ENCODE measurements at places on chromosomes 7 and 10.

- no peak for DNase-seq
These were observed 27.7 kb upstream of the VIPR2 start for GRCh38 chr7:159172400-159172799.

DNA sequence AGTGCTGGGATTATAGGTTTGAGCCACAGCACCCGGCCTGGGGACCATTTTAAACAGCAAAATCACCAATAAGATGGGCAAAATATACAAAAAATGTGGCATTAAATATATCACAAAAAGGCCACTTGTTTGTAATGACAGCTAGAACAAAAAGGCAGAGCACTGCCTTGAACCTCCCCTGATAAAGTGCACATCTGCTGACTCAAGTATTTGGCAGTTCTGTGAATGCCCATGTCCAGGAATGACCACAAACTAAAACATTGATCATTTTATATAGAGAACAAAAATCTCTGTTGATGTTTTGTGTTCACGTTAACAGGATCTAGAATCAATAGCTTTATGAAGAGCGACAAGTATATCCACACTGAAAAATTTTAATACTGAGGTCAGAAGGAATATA is 21.5 kb downstream of the HERC4 start:
- DNase-seq, result no peak

DNA sequence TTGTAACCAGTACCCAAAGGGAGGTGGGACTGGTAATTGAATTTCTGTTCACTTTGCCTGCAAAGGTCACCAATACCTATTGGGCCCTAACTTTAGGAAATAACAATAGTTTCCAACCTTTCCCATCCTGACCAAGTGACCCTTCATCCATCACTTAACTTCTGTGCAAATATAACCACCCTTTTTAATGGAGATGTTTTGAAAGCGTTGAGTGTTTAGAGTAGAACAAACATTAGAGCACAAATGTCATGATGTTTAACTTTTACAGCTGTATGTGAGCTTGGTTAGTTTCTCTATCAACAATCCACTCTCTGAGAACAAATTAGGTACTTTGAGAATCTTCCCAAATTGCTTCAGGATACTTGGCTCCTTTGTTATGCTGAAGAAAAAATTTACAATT is 66.4 kb downstream of the MET start:
- no peak for DNase-seq

- DNase-seq, result peak; percentile 81
These were observed 104.5 kb downstream of the GRID1 start for GRCh38 chr10:86261941-86262687.

GRCh38 chr7:57178768-57179139 is 46.5 kb upstream of the ZNF479 start:
- DNase-seq, result no peak

- no peak for DNase-seq
These were observed 256.4 kb upstream of the PHYHIPL start for GRCh38 chr10:58919927-58920654.

DNA sequence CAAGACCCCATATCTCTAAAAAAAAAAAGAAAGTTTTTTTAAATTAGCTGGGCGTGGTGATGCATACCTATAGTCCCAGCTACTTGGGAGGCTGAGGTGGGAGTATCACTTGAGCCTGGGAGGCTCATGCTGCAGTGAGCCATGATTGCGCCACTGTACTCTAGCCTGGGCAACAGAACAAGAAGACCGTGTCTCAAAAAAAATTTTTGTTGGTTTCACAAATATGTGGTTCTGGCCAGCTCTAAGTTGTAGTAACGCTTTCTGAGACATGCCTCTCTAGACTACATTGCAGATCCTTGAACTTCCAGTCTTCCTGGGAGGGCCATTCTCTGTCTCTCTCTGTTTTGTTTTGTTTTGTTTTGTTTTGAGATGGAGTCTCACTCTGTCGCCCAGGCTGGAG is 24.6 kb upstream of the RHBDD2 start:
- peak; percentile 48 for DNase-seq

GRCh38 chr7:132511387-132511786 is 64.9 kb downstream of the PLXNA4 start:
- no peak for DNase-seq

DNA sequence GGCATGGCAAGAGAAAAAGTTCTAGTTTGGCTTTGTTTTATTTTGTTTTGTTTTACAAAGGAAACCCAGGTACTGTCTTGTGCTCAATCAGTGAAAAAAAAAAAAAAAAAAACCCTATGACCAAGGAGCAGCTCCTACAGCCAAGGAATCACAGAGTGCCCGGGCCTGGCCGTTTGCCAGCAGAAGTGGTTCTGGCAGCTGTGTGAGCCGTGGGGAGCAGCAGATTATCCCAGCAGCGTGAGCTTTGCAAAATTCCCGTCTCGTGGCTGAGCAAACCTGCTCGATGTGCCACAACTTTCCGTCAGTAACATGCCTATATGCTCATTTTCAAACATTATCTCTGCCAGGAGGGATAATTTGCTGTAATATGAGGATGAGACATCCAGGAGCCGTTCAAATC is 293.7 kb downstream of the POU6F2 start:
- no peak for DNase-seq

DNA sequence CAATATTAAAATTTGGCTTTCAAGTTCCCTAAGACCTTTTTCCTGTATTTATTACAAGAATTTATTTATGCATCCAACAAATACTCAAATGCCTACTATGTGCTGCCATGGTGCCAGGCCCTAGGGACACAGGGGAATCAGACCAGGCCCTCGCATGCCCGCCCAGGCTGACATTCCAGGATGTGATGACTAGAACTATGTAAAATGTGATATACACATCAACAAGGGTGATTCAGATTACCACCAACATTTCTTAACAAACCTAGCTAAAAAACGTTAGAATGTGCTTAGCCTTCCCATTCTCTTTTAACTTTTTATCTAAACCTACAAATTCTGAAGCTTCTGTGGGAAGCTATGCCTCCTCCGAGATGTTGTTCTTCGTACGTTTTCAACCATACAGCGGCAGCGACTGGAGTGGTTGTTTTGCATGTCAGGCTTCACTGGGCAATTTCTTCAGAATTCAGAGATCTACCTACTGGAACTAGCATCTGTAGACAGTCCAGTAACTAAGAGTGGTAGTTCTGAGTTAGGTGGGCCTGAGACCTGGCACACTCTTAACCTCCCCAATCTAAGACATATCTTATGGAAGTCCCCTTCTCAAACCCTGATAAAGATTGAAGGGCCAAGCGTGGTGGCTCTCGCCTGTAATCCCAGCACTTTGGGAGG is 22.1 kb downstream of the GNA12 start:
- no peak for DNase-seq

DNA sequence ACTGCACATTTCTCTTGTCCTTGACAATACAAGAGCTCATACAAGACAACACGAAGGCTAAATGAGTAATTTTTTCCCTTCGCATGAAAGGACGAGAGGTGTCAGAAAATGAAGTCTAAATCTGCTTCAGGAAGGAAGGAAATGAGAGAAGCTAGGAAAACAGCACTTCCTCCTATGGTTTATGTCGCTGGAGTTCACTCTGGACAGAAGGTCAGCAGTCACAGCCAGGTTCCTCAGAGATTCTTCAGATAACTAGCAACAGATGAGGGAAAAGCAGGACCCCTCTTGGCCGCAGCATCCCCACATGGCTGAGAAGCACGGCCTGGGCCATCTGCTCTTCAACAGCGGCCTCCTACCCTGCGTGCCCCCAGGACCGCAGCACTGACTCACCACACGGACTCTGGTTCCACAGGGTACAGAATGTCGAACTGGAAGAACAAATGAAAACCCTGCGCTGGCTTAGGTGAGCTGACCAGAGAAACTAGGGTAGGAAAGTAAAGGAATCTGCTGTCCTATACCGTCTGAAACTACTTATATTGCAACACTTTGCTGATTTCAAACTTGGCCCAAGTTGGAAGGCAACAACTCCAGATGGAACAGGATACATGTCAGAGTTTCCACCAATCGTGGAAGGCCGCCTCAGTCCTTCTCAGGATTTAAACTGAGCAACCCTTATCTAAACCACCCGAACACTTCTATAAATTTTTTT is 26.3 kb downstream of the DNMBP start:
- DNase-seq, result no peak

DNA sequence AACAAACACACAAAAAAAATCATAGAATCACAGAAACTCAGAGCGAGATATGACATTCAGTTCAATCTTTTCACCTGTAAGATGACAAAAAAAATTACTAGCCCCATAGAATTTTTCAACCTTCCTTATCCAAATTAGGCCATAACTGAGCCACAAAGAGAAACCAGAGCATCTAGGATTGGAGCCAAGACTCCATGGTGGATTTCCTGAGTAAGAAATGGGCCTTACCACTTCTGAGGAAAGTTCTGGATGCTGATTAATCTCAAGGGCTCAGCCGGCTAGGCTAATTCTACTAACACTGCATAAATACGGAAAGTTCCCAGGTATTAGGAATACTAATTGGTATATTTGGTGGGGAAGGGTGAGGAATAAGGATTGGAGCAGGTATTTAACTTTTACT is 16.8 kb downstream of the LIPM start:
- DNase-seq, result no peak

DNA sequence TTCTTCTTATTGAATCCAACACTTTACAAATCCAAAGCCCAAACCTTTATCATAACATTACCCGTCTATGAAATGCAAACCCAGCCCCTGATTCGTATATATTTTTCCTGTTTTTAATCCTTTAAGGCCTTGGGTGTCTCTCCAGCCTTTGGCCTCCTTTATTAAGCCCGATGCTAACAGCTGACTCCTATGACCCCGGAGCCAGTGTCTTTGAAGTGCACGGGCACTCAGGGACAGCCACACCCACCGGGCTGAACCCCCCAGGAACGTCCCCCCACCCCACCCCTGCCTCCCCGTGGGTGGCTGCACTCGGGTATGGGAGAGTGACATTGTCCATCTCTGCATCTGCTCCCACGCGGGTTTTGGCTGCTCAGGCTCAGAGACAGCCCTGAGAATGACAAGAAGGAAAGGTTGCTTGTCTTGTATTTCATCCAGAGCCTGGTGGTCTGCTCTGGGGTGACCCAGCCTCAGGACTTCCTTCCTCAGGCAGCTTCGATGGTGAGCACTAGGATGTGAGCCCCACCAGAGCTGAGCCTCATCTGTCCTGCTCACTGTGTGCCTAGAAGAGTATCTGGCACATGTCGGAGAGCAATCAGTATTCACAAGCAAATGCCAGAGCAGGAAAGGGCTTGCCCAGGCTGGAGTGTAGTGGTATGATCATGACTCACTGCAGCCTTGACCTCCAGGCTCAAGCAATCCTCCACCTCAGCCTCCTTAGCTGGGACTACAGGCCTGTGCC is 210.4 kb downstream of the SKIDA1 start:
- no peak for DNase-seq

DNA sequence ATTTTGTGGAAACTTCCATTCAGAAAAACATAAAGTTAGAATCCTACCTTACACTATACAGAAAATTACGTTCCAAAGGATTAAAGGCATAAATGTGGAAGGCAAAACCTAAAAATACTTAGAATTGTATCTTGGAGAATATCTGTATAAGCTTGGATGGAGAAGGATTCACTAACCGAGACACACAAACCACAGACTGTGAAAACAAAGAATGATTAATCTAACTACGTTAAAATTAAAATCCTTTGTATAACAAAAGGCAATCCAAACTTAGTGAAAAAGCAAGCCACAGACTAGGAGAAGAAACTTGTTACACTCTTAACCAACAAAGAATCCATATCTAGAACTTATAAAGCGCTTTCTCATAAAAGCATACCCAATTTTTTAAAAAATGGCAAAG is 678.8 kb downstream of the INHBA start:
- no peak for DNase-seq

DNA sequence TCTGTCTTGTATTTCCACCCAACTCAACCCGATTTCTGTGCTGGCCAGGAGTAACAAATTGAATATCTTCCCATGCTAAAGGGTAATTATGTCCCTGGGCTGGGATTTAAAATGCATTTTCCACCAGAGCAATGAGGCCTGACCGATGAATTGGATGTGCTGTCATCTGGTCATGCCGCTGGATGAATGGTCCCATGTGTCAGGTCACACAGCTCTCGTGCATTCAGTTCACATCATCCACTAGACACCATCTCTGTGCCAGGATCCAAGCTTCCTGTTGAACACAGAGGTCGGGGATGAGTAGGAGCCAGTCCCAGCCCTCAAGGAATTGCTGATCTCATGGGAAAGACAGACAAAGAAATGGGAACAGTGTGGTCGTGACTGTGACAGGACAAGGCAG is 200.8 kb downstream of the ADRA2A start:
- no peak for DNase-seq

- no peak for DNase-seq
These were observed 271.7 kb upstream of the C7orf33 start for GRCh38 chr7:148318838-148319237.

DNA sequence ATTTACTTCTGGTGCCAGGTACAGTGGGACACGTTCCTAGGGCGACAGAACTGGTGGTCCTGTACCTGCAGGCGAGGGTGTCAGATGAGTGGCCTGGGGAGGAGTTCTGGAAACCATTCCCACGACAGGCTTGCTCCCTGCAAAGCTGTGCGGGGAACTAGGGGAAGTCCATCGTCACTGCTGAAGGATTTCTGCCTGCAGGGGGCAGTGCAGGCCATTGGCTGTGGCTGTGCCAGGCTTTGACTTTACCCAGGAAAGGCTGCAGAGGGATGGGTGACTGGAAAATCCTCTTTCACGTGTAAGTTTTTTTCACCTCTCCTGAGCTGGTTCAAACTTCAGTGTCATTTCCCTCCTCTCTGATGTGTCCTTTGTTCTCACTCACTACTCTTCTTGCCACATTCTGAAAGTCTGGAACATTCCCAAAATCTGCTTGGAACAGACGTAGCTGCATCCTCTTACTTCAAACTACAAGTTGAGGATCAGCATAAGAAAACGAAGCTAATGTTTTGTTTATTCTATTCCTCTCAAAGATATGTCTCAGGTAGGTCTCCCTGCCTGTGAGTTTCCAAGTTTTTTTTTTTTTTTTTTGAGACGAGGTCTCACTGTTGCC is 126.5 kb downstream of the SH2D4B start:
- DNase-seq, result peak; percentile 69

DNA sequence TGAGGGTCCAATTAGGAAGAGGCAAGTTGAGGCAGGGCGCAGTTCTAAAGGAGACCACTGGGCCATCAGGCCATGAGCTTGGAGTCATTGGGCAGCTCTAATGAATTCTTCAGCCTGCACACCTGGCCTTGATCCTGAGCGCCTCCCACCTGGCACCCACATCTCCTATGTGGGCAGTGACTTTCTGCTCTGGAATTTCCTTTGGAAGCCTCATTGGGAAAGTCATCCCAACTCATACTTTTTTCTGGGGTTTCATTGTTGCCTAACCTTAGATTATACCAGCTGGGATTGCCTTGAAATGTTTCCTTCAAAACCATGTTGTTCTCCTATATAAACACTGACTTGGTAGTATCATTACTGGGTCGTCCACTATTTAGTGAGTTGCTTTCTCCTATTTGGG is 54.1 kb downstream of the PLPP4 start:
- DNase-seq, result no peak

Data from HL-60 (cell line).